ENCODE measurements at places on chromosomes 2 and 18. TPM values are rescaled to one million over a fixed set of nuclear protein-coding genes. Genes with fewer than 3 reads are reported as not detected.
A peak's percentile ranks its signal among the peaks of the same experiment; 100 is the strongest.

DNA sequence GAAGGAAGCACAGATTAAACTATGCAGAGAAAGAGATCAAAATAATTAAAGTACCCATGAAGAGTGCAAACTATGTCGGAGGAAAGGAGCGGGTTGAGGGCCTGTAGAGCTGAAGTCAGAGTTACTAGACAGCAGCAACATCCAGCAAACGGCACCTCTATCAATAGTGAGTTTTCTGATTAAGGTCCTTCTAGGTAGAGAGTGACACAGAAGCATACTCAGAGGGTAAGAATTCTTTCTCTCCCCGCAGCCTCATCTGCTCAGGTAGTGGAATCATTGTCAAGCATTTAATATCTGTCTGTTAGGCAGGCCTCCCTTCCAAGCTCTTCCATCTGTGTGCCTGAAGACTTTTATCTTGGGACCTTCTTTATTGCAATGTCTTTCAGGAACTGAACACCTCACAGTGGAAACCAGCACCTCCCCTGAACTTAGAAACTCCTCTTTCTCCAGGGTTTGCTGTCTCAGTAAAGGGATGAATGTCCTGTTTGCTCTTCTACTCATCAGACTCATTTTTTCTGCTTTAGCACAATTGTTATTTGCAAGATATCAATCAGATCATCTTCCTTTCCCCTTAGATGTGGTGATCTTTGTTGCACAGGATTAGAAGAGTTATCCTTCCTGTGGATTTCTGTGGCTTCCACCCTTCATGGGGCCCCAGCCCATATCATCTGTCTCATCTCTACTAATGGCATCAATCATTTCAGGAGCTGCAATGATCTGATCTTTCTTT is 28.8 kb downstream of the SP140 start:
- H3K4me1 ChIP-seq = no peaks in the 10 kb centered on the region
- DNase-seq = no peak
- no peak overlapping the region for H3K27ac ChIP-seq
- H3K4me3 ChIP-seq = no peak overlapping the region

Gene PPP1R1C
- total RNA-seq = 33.1 TPM

DNA sequence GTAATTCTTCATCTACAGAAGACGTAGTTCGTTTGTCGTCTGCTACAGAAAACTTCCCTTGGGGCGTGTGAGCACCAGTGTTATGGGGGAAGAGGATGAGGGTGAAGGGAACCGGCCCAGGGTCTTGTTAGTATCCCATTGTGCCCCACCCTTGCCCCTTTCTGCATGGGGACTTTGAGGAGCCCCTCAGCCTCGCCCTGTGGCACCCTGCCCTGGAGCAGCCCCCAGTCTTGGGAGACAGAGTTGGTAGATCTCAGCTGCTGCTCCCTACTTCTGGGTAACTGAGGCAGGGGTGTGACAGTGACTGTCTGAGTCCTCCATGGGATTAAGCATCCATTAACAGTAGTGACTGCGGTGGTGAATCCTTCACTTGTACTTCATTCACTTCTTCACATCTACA is 50.1 kb downstream of the RNF144A start:
- peaks cover 39% of the 10 kb centered on the region for H3K4me1 ChIP-seq
- no peaks in the 10 kb centered on the region for H3K27me3 ChIP-seq
- H3K27ac ChIP-seq = no peak overlapping the region
- peaks cover 5% of the 10 kb centered on the region for H3K36me3 ChIP-seq

Gene HDLBP
- 365 TPM for total RNA-seq

- H3K27ac ChIP-seq = peak overlapping the region; percentile 75
- no peaks in the 10 kb centered on the region for H3K27me3 ChIP-seq
- no peaks in the 10 kb centered on the region for H3K36me3 ChIP-seq
- peak; percentile 67 for DNase-seq
- no peak overlapping the region for H3K4me3 ChIP-seq
- peaks cover 90% of the 10 kb centered on the region for H3K4me1 ChIP-seq
These were observed 54.4 kb upstream of the FOSL2 start for GRCh38 chr2:28338046-28338817.

Gene NTSR2
- not detected for total RNA-seq

Gene FAM228A
- 0.11 TPM for total RNA-seq

Gene UGT1A3
- total RNA-seq = not detected

- DNase-seq = no peak
- H3K4me3 ChIP-seq = no peak overlapping the region
- H3K27ac ChIP-seq = no peak overlapping the region
- H3K27me3 ChIP-seq = no peaks in the 10 kb centered on the region
- H3K4me1 ChIP-seq = peaks cover 10% of the 10 kb centered on the region
These were observed 464.6 kb upstream of the SPHKAP start for GRCh38 chr2:228646061-228646460.

Gene KIAA2012
- not detected for total RNA-seq

Gene ST6GAL2
- 0.41 TPM for total RNA-seq

DNA sequence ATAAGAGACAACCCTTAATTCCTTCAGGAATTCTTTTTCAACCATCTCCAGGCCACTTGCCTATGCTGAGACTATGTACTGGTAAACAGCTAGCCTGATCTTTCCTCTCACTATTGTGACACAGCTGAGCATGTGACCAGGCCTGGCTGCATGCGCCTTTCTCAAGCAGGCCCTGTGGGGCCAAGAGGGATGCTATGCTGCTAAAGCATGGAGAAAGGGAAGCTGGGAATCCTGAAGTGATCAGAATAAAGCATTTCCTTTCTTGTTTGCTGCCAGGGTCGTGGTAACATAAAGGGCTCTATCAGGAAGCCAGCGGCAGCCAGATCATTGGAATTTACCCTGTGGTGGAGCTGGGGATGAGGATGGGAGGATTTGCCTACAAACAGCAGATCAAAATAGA is 29.8 kb upstream of the LCLAT1 start:
- no peaks in the 10 kb centered on the region for H3K36me3 ChIP-seq
- H3K27ac ChIP-seq = peak overlapping the region; percentile 78
- H3K4me1 ChIP-seq = peaks cover 58% of the 10 kb centered on the region
- no peaks in the 10 kb centered on the region for H3K27me3 ChIP-seq

- peaks cover 100% of the 10 kb centered on the region for H3K27me3 ChIP-seq
- H3K4me3 ChIP-seq = no peak overlapping the region
- DNase-seq = no peak
- H3K27ac ChIP-seq = no peak overlapping the region
- H3K4me1 ChIP-seq = peaks cover 26% of the 10 kb centered on the region
These were observed 9.0 kb downstream of the TBR1 start for GRCh38 chr2:161424891-161425727.

DNA sequence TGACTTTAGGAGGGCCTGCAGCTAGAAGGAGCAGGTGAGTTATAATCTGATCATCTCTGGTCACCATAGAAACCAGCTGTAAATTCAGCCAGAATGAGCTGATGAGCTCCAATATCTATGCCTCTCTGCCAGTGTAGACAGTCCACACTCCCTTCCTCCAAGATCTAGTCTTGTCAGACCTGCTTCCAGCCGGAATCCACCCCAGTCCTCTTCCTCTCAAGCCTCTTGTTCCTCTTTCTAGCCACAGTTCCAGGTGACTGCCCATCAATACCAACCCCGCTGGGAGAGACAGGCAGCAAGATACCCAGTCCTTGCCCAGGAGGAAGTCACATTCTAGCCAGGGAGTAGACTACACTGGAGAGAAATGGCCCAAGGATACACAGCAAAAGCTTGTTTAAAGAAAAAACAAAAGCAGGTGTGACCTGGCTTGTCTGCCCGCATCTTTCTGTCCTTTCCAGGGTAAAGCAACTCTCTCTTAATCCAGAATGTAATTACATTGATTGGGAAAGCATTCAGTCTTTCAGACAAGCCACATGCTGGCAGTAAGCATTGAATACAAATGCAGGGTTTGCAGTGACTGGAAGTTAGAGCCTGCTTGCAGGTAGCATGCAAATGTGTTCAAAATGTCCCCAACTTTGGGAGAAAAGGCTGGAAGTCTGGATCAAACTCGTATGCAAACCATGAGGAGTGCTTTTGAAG is 9.0 kb upstream of the SLC35F6 start:
- no peaks in the 10 kb centered on the region for H3K36me3 ChIP-seq
- H3K4me3 ChIP-seq = no peak overlapping the region
- peaks cover 15% of the 10 kb centered on the region for H3K4me1 ChIP-seq
- no peaks in the 10 kb centered on the region for H3K27me3 ChIP-seq
- H3K27ac ChIP-seq = no peak overlapping the region
- no peak for DNase-seq

DNA sequence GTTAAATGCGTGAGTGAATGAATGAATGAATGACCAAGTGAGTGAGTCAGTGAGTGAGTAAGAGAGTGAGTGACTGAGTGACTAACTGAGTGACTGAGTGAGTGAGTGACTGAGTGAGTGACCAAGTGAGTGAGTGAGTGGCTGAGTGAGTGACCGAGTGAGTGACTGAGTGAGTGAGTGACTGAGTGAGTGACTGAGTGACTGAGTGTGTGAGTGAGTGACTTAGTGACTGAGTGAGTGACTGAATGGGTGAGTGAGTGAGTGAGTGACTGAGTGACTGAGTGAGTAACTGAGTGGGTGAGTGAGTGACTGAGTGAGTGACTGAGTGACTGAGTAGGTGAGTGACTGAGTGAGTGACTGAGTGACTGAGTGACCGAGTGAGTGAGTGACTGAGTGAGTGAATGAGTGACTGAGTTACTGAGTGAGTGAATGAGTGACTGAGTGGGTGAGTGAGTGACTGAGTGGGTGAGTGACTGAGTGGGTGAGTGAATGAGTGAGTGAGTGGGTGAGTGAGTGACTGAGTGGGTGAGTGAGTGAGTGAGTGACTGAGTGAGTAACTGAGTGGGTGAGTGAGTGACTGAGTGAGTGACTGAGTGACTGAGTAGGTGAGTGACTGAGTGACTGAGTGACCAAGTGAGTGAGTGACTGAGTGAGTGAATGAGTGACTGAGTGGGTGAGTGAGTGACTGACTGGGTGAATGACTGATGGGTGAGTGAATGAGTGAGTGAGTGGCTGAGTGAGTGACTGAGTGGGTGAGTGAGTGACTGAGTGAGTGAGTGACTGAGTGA is 11.3 kb downstream of the MAL start:
- H3K4me1 ChIP-seq = peaks cover 16% of the 10 kb centered on the region
- H3K27ac ChIP-seq = no peak overlapping the region
- DNase-seq = no peak
- H3K27me3 ChIP-seq = peaks cover 33% of the 10 kb centered on the region
- H3K36me3 ChIP-seq = no peaks in the 10 kb centered on the region

Gene NEU2
- not detected for total RNA-seq

GRCh38 chr2:31428001-31428418 is 13.5 kb upstream of the XDH start:
- H3K4me3 ChIP-seq = no peak overlapping the region
- no peaks in the 10 kb centered on the region for H3K27me3 ChIP-seq
- no peaks in the 10 kb centered on the region for H3K4me1 ChIP-seq
- H3K36me3 ChIP-seq = no peaks in the 10 kb centered on the region

GRCh38 chr2:121235542-121235941 is 49.5 kb downstream of the TFCP2L1 start:
- no peaks in the 10 kb centered on the region for H3K36me3 ChIP-seq
- DNase-seq = no peak
- H3K4me1 ChIP-seq = no peaks in the 10 kb centered on the region
- H3K4me3 ChIP-seq = no peak overlapping the region
- no peak overlapping the region for H3K27ac ChIP-seq
- peaks cover 70% of the 10 kb centered on the region for H3K27me3 ChIP-seq

Gene PDCD1
- total RNA-seq = 3.3 TPM

DNA sequence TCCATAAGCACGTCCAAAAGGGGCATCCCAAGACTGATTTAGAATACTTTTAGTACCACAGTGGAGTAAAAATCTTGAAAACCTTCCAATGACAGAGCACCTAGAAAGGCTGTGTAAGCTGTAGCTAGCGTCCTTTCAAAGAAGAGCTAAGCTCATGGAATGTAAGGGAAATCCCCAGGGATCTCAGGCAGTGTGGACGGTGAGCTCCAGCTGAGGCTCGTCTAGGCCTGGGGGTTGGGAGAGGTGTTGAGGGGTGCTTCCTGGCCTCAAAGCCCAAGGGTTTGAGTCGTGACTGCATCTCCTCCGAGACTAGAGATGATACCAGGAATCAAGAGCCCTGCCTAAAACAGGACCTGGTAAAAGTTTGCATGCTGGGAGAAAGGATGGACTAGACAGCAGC is 7.6 kb downstream of the CTIF start:
- DNase-seq = no peak
- peaks cover 98% of the 10 kb centered on the region for H3K4me1 ChIP-seq
- H3K27me3 ChIP-seq = no peaks in the 10 kb centered on the region
- H3K4me3 ChIP-seq = no peak overlapping the region

GRCh38 chr2:3253913-3254441 is 123.6 kb downstream of the EIPR1 start:
- no peaks in the 10 kb centered on the region for H3K27me3 ChIP-seq
- no peak for DNase-seq
- no peak overlapping the region for H3K27ac ChIP-seq
- no peak overlapping the region for H3K4me3 ChIP-seq

Gene SH3RF3
- total RNA-seq = 7.9 TPM

DNA sequence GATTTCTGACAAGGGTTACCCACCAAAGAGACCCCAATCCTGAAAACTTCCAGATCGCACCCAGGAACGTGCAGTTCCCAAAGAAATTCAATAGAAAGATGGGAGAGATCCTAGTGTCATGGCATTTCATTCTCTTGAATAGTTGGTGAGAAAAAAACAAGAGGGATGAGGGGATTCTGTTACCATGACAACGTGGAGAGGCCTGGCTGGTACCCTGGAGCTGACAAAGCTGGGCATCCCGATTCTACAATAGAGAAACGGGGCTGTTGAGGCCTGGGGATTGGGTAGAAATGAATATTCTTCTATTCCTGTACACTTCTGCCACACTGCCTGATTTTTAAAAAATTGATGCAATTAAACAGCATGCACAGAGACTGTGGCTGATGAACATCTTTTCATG is 41.0 kb downstream of the POLE4 start:
- H3K36me3 ChIP-seq = peaks cover 7% of the 10 kb centered on the region
- H3K27me3 ChIP-seq = no peaks in the 10 kb centered on the region
- DNase-seq = no peak
- H3K27ac ChIP-seq = no peak overlapping the region
- H3K4me1 ChIP-seq = no peaks in the 10 kb centered on the region
- H3K4me3 ChIP-seq = no peak overlapping the region

Gene RAB6C
- 0.16 TPM for total RNA-seq

- peaks cover 100% of the 10 kb centered on the region for H3K27me3 ChIP-seq
- H3K27ac ChIP-seq = no peak overlapping the region
- no peak overlapping the region for H3K4me3 ChIP-seq
- peaks cover 40% of the 10 kb centered on the region for H3K4me1 ChIP-seq
These were observed 2.0 kb downstream of the HOXD3 start for GRCh38 chr2:176158855-176159662.

Gene IGFBP5
- 138 TPM for total RNA-seq

DNA sequence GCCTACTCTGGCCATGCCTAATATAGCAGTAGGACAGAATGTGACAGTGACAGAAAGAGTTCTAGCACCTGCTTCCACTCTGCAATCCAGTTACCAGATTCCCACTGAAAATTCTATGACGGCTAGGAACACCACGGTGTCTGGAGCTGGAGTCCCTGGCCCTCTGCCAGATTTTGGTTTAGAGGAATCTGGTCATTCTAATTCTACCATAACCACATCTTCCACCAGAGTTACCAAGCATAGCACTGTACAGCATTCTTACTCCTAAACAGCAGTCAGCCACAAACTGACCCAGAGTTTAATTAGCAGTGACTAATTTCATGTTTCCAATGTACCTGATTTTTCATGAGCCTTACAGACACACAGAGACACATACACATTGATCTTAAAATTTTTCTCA is 45.2 kb upstream of the TTR start:
- no peak overlapping the region for H3K27ac ChIP-seq
- H3K27me3 ChIP-seq = no peaks in the 10 kb centered on the region
- peaks cover 14% of the 10 kb centered on the region for H3K36me3 ChIP-seq
- no peaks in the 10 kb centered on the region for H3K4me1 ChIP-seq

- no peak overlapping the region for H3K4me3 ChIP-seq
- no peak for DNase-seq
- H3K27ac ChIP-seq = no peak overlapping the region
- no peaks in the 10 kb centered on the region for H3K27me3 ChIP-seq
- no peaks in the 10 kb centered on the region for H3K36me3 ChIP-seq
These were observed 1060.0 kb upstream of the DDX18 start for GRCh38 chr2:116754381-116755101.

Gene ZC3H6
- 23.5 TPM for total RNA-seq

Gene KHK
- 2.9 TPM for total RNA-seq
